ENCODE measurements at places on chromosomes 5 and 9. TPM values are rescaled to one million over a fixed set of nuclear protein-coding genes. Genes with fewer than 3 reads are reported as not detected.
A peak's percentile ranks its signal among the peaks of the same experiment; 100 is the strongest.

SLC6A18 gene
- total RNA-seq, result not detected

DNA sequence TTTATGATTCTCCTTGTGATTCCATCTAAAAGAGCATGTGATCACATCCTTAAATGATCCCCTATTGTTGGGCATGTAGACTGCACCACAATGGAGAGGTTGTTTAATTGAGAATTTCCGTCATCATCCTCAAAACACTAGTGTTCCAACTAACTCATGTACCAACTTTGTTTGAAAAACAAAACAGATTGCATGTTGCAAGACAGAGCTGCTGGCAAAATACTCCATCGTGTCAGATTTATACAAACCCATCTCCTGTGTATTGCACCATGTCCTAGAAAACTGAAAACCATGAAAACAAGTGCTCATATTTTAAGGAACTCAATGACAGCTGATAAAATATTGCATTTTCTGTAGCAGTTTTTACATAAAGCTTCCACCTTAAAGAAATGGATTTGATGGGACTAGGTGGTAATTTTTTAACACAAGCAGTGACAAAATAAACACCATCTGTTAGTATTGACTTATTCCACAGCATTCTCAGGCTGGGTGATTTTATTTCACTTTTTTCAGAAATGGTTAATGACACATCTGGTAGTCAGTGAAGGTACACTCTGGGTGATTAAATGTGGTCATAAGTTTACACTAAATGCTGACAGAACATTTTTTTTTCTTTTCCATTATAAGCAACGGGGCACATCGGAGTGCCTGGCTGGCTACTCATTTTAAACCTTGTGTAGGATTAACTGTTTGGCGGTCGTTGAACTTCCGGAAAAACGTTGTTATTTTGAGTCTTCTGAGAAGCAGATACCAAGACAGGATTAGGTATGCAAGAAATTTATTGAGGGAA is 602.9 kb upstream of the WWC1 start:
- DNase-seq, result peak; percentile 75

- peak; percentile 42 for DNase-seq
These were observed 26.3 kb downstream of the MSX2 start for GRCh38 chr5:174750711-174751110.

DNA sequence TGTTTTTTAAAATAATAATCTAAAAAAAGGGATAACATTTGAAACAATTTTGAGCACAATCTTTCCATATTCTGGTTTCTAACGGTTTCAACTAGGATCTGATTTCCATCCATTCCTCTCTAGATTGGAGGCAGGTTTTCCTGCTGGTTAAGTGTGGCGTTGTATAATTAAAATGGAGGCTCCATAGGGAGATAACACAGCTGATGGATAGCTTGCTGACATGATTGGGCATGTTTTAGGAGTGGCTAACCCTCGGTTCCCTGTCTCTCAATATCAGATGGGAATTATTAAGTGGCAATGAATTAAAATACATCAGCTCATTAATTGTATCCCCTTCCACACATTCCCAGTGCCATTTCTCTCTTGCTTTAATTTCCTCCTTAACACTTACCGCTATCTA is 209.0 kb downstream of the ALDH1A1 start:
- DNase-seq, result no peak

DNA sequence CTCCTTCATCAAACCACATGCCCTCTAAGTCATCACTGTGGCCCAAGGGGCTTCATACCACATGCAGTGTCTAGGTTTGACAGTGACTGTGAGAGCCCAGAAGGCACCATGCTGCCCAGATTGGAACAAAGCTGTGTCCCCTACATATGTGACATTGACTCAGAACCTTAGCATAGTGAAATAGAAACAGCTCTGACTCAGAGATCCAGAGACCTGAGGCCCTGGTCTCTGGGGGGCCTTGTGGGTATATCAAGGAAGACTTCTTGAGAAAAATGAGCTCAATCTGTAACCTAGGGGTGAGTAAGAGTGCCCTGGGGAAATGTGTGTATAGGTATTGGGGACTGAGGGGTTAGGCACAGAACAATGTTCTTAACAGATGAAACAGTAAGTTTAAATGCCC is 7.1 kb upstream of the ENTREP1 start:
- DNase-seq, result no peak

GRCh38 chr5:79236970-79237739 is 1.2 kb downstream of the JMY start:
- peak; percentile 67 for DNase-seq

All from MCF 10A (cell line).